ENCODE measurements at places on chromosomes 4 and X. TPM values are rescaled to one million over a fixed set of nuclear protein-coding genes. Genes with fewer than 3 reads are reported as not detected.
A peak's percentile ranks its signal among the peaks of the same experiment; 100 is the strongest.

- DNase-seq: no peak
Observed at GRCh38 chr4:7787067-7787466, 152.6 kb downstream of the AFAP1 start.

The CLIC2 gene
- 26.6 TPM for total RNA-seq

- DNase-seq: no peak
Observed at GRCh38 chr4:100869276-100869675, 351.5 kb upstream of the EMCN start.

GRCh38 chr4:40940317-40940741, 190.6 kb downstream of the NSUN7 start:
- no peak for DNase-seq

GRCh38 chr4:171629737-171630136, 183.5 kb upstream of the GALNTL6 start:
- no peak for DNase-seq

The PABPC5 gene
- total RNA-seq: 0.76 TPM

GRCh38 chr4:25536564-25537320, 118.9 kb upstream of the SLC34A2 start:
- no peak for DNase-seq

The VCX3B gene
- total RNA-seq: not detected

DNA sequence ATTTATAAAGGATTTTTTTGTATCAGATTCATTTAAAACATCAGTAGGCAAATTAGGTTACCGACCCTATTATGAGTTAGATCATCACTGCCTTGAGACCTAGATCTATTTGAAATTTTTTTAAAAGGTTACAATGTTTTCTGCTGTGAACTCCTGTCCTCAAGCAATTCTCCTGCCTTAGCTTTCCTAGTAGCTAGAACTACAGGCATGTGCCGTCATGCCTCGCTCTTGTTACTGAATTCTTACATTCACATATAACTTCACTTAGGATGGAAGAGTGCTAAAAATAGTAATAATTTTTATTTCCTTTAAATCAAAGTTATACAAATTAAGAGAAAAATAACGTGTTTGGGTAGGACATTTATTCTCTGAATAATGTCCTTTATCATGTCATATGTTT, 75.5 kb upstream of the MAOA start:
- DNase-seq: no peak

The RAB39B gene
- total RNA-seq: 1.2 TPM

- peak; percentile 59 for DNase-seq
Observed at GRCh38 chrX:154019633-154020528, at the start of gene IRAK1. IRAK1 (minus strand) TSS chrX:154019902; CDS start chrX:154019812, 90 bp downstream.

DNA sequence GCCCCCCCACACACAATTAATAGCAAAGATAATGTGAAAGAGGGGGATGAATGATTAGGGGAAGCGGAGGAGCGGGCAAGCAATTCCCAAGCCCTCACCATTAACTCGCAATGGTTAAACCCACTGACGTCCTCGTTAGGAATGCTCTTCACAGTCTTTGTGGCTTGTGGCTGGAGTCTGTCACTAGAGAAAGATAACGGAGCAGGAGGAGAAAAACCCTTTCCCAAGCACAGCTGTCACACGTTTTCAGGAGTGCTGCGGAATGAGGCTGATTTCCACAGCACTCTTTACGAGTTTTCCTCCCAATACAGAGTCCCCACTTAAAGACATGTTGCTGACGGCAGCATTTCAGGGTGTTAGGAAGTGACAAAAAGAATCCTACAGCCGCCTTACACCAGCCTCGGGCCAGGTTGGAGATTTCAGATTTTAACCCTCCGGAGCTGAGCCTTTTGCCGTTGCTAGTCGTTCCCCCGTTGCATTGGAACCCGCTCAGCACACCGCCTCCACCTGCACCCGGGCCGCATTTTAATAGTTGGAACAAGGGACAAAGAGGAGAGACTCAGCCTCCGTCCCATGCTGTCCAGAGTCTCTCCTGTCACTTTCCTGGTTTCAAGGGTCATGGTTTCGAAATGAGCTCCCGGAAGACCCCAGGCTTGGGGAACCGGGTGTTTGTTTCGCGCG, 92.2 kb downstream of the GEMIN8 start:
- no peak for DNase-seq

The HSFX1 gene
- 1.8 TPM for total RNA-seq

GRCh38 chr4:7722766-7723387, 216.8 kb downstream of the AFAP1 start:
- no peak for DNase-seq

GRCh38 chr4:173371292-173372192, 788 bp downstream of the SAP30 start:
- DNase-seq: peak; percentile 91

DNA sequence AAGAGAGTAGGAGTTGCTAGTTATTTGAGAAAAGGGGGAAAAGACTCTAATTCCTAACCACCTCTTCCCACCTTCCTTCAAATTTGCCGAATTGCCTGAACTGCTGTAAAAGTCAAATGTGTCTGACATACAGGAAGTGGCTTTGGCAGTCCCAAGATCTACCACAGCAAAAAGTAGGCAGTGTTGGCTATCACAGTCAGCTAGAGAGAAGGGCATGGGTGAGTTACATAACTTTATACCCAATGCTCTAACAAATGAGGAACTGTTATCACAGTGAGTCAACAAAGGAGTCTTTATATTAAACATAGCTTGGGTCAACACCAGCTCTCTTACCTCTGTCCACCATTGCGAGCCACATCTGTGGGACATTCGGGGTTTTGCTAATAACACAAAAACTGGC, 2.4 kb upstream of the MBNL3 start:
- no peak for DNase-seq

- no peak for DNase-seq
Observed at GRCh38 chr4:94378047-94378446, 35.4 kb upstream of the HPGDS start.

GRCh38 chr4:128565565-128566186, 243.8 kb upstream of the JADE1 start:
- DNase-seq: no peak

- DNase-seq: no peak
Observed at GRCh38 chrX:20596856-20597255, 330.1 kb upstream of the RPS6KA3 start.

DNA sequence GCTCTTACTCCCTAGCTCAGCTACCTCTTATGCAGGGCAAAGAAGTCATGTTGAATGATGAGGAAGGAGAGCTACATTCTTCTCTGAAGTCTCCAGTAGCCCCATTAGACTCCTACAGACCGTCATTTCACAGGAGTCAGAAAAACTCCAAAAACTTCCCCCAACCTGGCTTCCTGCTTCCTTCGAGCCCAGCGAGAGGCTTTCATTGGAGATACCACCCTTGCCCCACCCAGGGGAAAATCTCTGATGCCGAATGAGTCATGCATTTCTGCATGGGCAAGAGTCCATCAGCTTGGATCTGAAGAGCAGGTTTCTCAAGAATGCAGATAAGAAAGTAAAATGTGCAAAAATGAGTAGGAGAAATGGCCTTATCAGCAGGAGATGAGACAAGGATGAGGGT, 53.0 kb downstream of the ARSF start:
- DNase-seq: no peak

DNA sequence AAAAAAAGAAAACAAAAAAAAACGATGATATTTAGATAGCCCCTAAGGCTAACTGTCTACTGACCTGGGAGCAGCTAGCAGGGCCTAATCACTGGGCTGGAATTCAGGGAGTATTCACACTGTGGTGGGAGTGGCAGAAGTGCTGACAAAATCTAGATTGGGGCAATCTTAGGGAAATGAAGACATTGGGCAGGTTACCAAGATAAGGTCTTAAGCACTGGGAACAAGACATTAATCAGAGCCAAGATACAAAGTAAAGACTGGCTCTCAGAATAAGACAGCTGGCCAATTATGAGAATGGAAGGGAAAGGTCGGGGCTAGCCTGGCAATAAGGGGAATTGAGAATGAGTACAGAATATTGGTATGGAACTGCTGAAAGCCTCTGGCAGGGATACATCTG, 100.2 kb upstream of the GRIA3 start:
- no peak for DNase-seq

GRCh38 chr4:83732114-83732635, 196.3 kb downstream of the GPAT3 start:
- DNase-seq: no peak

The ASMT gene
- total RNA-seq: not detected

The ARX gene
- total RNA-seq: not detected

DNA sequence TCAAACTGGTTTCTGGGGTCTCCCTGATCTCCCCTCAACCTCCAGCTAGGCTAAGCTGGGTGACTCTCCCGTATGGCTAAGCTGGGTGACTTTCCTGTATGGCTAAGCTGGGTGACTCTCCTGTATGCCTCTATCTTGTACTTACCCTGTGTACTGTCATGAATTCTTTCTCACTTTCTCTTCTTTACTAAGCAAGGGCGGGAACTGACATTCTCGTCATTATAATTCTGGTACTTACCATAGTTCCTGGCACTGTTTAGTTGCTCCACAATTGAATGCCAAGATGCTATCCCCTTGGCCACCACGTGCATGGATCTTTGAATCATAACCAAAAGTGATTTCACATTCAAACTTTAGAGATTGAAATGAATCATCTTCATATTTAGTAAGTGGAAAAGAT, 8.8 kb downstream of the INTU start:
- no peak for DNase-seq

DNA sequence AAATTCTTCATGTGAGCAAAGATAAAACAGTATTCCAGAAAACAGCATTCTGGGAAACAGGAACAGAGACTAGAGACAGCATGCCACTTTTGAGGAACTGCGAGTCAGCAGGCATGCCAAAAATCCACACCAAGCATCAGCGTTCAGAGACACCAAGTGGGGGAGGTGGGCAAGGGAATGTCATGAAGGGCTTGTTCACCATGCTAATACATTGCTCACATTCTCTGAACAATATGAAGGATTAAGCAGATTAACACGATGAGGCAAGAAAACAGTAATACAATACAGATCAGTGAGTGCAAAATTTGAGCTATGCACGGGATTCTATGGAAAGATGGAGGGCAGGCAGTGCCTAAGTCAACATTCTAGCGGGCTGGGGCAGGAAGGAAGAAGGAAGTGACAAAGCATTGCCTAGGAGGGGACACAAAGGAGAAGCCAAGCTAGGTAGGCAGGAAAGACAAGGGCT, 278.3 kb downstream of the FBXW7 start:
- no peak for DNase-seq

GRCh38 chrX:150347471-150347870, 15.6 kb upstream of the MAMLD1 start:
- DNase-seq: no peak

DNA sequence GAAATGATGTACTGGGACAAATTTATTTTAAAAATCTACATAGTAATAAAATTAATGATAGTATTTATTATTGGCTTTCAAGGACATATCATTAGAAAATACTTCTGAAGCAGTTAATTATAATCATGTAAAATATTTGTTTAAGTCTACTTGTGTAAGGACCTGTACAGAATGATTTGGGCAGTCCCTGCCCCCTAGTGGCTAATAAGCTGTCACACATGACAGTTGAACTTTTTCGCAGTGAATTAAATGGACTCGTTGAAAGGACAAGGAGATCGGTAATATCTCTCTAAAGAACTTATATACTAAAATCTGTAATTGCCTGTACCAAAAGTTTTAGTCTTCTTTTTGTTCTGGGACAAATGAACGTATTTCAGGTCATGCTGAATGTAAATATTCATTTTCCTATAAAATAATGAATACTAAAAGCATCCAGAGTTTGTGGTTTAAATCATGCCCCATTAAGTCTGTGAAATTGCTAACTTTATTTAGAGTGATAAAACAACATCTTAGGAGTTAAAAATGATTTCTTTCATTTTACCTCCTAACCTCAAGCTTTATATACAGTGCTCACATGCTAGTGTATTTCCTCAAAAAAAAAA, 13.6 kb downstream of the EXOC1 start:
- peak; percentile 44 for DNase-seq

- no peak for DNase-seq
Observed at GRCh38 chr4:81378386-81378785, 93.3 kb downstream of the RASGEF1B start.

The ABCD1 gene
- 9.8 TPM for total RNA-seq

GRCh38 chr4:46432923-46433322, 43.0 kb upstream of the GABRA2 start:
- DNase-seq: no peak

GRCh38 chr4:7485096-7485495, 50.4 kb upstream of the PSAPL1 start:
- DNase-seq: no peak

DNA sequence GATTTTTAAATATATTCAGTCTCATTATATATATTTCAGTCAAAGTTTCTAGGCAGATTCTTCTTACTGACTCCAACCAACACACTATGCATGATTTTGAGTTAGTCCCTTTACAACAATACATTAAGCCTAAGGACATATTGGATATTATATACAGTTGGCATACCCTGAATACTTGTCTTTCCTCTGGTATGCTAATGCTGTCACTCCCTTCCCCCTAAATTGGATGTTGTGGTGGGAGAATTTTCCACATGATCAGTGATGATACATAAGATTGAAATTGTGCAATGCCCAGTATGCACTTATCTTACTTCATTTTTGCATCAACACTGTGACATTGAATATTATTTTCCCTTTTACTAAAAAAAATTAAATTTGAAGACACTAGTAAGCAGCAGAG, 935.2 kb downstream of the PCDH7 start:
- no peak for DNase-seq

- no peak for DNase-seq
Observed at GRCh38 chr4:152663203-152664066, 16.4 kb downstream of the TMEM154 start.

DNA sequence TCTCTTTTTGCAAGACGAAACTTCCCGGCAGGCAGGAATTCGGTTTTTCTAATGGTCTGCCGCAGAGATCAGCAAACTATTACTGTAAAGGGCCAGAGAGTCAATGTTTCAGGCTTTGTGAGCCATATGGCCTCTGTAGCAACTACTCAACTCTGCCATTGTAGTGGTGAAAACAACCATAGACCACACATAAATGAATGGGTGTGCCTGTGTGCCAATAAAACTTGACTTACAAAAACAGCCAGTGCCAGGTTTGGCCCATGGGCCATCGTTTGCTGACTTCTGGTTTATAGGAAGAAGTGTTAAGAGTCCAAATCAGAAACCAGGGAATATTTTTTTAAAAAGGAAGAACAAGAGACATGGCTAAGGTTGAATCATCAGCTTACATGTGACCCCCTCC, 163.0 kb downstream of the SH3KBP1 start:
- no peak for DNase-seq

DNA sequence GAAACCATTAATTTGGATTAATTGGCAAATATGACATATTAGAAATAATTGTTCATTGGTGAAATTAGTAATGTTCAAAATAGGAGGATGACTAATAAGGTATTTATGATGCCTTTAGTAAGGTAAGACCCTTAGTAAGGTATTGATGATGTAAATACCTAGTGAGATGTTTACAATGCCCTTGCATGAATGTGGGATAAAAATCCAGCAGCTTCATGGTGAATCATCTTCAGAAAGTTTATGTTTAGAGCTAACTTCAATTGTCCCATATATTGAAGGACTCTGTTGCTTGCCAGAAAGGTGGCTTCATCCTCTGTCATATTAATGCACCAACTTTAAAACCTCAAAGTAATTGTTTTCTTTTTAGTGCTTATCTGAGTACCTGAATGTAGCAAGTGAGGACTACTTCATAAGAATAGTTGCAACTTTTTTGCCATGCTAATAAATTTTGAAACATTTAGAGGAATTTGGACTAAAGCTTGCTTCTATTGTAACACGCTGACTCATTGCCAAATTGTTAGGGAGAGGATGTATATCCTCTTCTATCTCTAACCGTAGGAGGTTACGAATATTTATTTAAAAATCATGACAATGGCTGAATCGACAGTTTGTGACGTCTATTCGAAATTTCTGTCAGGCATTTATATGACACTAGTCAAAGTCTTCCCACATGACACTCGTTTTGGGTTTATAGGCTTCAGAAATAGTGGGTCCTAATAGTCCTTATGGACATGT, 174.1 kb upstream of the HS3ST1 start:
- no peak for DNase-seq

The CFI gene
- total RNA-seq: 57.0 TPM

The USP27X gene
- total RNA-seq: 5.9 TPM

The AMBN gene
- not detected for total RNA-seq
